ENCODE measurements at places on chromosomes 12 and 14.
A peak's percentile ranks its signal among the peaks of the same experiment; 100 is the strongest.

DNA sequence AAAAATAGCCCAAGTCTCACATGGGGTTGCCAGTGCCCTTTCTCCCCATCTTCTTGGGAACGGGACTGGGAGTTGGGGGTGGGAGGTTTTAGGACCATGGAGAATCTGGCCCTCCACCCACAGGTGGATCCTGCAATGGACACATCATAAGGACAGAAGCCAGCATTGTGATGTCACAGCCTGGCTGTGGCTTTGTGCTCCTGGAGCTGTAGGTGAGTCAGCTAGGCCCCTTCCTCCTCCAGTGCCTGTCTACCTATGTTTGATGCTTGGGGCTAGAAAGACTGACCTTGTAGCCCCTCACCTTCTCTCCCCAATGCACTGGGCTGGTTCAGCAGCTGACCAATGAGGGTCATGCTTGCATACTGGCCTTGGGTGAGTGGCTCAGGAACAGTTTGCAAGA is at the start of gene CCDC197:
CCDC197 (plus strand) TSS at position 220 of the 400 bp plus-strand sequence. CDS start 831 bp downstream, outside the sequence.
- peaks cover 60% of the 10 kb centered on the region for H3K4me1 ChIP-seq
- H3K36me3 ChIP-seq: no peaks in the 10 kb centered on the region
- no peak within 1 kb of the TSS for H3K4me3 ChIP-seq
- peak within 1 kb of the TSS; percentile 84 for H3K27ac ChIP-seq
- no peaks in the 10 kb centered on the region for H3K27me3 ChIP-seq

DNA sequence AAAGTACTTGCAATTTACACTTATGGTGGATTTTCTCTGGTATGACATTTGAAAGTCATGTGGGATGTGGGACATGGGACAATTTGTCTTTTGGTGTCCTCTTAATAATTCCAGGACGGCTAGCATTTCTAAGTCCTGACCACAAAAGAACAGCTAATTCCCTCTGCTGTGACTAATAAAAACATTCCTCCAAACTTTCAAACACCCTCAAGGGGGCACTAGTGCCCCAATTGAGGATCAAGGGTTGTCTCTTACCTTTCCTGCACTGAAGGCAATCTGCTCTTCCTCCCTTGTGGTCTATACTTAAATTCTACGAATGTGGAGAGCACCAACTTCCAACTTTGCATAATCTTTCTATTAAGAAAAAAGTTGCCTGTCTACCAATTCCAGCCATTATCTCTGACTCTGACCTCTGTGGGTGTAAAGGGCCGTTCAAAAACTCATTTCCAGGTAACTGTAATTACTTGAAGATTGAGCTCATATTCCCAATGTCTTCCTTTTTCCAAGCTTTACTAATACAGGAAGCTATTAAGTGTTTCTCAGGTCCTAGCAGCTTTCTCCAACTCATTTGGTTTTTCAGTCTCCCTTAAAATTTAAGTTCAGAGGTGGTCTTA is 210.2 kb downstream of the PTPRO start:
- peaks cover 4% of the 10 kb centered on the region for H3K36me3 ChIP-seq
- H3K27ac ChIP-seq: no peak overlapping the region
- H3K4me3 ChIP-seq: no peak overlapping the region

DNA sequence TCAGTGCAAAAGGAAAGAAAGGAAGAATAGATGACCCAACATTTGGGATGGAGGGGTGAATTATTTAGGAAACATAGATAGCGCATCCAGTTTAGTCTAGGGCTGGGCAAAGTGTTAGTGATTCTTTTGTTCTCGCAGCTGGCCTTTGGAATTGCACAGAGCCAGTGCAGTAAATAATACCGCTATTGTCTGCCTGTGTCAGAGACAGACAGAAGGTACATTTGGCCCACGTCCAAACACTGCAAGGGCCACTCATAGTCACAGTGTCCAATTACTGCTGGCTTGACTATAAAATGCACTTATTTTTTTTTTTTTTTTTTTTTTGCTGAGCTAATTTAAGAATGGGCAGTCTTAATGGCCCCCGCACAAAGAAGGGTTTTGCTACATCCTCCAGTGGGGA is 638.6 kb downstream of the BCL11B start:
- DNase-seq: no peak
- H3K27me3 ChIP-seq: no peaks in the 10 kb centered on the region
- H3K4me1 ChIP-seq: no peaks in the 10 kb centered on the region
- no peak overlapping the region for H3K27ac ChIP-seq

- H3K27ac ChIP-seq: no peak overlapping the region
- H3K36me3 ChIP-seq: no peaks in the 10 kb centered on the region
- H3K4me3 ChIP-seq: no peak overlapping the region
- DNase-seq: no peak
- H3K27me3 ChIP-seq: peaks cover 21% of the 10 kb centered on the region
Measured at GRCh38 chr12:7788294-7788660, 925 bp upstream of the NANOG start.

GRCh38 chr12:6791931-6792520 is 2.7 kb downstream of the CD4 start:
- H3K27ac ChIP-seq: peak overlapping the region; percentile 93
- H3K36me3 ChIP-seq: peaks cover 69% of the 10 kb centered on the region
- DNase-seq: peak; percentile 61
- no peaks in the 10 kb centered on the region for H3K27me3 ChIP-seq

- H3K27me3 ChIP-seq: no peaks in the 10 kb centered on the region
- peak overlapping the region; percentile 97 for H3K27ac ChIP-seq
- no peaks in the 10 kb centered on the region for H3K36me3 ChIP-seq
- peak; percentile 69 for DNase-seq
Measured at GRCh38 chr12:121590476-121591143, 9.8 kb upstream of the KDM2B start.

DNA sequence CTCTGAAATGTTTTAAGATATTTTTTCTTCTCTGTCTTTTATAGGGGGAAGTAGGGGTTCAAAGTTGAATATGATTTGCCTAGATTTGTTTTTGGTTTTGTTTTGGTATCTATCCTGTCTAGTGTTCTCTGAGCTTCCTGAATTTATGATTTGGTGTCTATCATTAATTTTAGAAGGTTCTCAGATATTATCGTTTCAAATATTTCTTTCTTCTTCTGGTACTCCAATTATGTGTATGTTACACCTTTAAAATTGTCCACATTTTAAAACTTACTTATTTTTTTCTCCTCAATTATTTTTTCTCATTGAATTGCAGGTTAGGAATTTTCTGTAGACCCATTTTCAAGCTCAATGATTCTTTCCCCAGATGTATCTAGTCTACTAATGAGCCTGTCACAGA is 13.8 kb upstream of the DCN start:
- H3K27ac ChIP-seq: no peak overlapping the region
- H3K27me3 ChIP-seq: peaks cover 4% of the 10 kb centered on the region
- no peak overlapping the region for H3K4me3 ChIP-seq
- no peak for DNase-seq
- no peaks in the 10 kb centered on the region for H3K4me1 ChIP-seq
- H3K36me3 ChIP-seq: no peaks in the 10 kb centered on the region

GRCh38 chr12:79125358-79125757 is 260.8 kb downstream of the SYT1 start:
- no peaks in the 10 kb centered on the region for H3K27me3 ChIP-seq
- DNase-seq: no peak
- no peak overlapping the region for H3K4me3 ChIP-seq
- peaks cover 3% of the 10 kb centered on the region for H3K4me1 ChIP-seq
- no peak overlapping the region for H3K27ac ChIP-seq
